Panc1 (cell line): ENCODE measurements at places on chromosomes 12 and 14. TPM values are rescaled to one million over a fixed set of nuclear protein-coding genes. Genes with fewer than 3 reads are reported as not detected.

DNA sequence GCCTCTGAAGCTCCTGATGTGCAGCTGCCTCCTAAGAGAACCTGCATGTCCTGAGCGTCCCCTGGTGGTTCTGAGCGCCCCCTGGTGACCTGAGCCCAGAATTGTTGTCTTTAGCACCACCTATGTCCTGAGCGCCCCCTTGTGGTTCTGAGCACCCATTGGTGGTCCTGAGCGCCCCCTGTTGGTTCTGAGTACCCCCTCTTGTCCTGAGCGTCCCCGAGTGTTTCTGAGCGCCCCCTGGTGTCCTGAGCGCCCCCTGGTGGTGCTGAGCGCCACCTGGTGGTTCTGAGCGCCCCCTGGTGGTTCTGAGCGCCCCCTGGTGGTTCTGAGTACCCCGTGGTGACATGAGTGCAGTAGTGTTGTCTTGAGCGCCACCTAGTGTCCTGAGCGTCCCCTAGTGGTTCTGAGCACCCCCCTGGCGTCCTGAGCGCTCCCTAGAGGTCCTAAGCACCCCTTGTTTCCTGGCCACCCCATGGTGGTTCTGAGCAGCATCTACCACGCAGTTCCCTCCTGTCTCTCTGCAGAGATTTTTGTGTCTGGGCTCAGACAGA lies 782.5 kb downstream of the TMEM121 start:
- DNase-seq = peak; percentile 74

GRCh38 chr12:26935636-26936378 lies 2.0 kb downstream of the INTS13 start:
- DNase-seq = no peak

DNA sequence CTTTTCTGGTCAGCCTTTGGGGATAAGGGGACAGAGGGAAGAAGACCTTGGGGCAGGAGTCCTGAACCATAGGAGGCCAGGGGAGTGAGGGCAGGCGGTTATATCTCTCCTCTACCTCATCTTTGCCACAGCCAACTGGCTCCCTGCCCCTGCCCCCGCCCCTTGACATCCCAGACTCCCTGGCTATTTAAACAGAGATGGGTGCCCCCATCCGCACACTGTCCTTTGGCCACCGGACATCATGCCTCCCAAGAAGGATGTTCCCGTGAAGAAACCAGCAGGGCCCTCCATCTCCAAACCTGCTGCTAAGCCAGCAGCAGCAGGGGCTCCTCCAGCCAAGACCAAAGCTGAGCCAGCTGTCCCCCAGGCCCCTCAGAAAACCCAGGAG lies 1.3 kb downstream of the MYL6B start:
- no peak for DNase-seq

- no peak for DNase-seq
These were observed 99.8 kb downstream of the PTGER2 start for GRCh38 chr14:52413729-52414408.

DNA sequence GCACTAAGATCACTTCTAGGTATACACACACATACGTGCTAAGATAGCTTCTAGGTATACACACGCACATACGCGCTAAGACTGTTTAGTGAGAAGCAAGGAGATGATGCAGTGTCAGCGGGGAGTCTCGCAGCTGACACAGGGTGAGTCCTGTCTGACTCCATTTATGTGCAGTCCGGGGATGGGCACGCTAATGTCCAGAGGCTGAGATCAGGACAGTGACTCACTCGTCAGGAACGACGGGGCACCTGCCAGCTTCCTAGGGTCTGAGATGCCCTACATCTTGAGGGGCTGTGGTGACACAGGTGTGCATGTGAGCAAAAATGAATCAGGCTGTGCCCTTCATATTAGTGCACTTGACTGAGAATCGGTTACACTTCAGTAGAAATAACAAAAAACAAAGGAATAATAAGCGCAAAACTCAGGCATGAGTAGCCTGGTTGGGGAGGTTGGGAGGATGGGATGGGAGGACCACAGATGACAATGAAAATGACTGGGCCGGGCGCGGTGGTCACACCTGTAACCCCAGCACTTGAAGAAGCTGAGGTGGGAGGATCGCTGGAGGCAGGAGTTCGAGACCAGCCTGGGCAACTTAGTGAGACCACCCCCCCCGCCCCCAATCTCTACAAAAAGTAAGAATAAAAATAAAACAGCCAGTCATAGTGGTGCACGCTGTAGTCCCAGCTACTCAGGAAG lies 29.1 kb upstream of the ULK1 start:
- DNase-seq = peak; percentile 91

The DNAJC22 gene
- 1.9 TPM for total RNA-seq

The SIRT4 gene
- total RNA-seq = 1.5 TPM
